ENCODE measurements at places on chromosomes 2 and 18.

- DNase-seq = no peak
- no peaks in the 10 kb centered on the region for H3K36me3 ChIP-seq
- H3K4me3 ChIP-seq = no peak overlapping the region
These were observed 1234.4 kb downstream of the CNTNAP5 start for GRCh38 chr2:125259451-125259850.

DNA sequence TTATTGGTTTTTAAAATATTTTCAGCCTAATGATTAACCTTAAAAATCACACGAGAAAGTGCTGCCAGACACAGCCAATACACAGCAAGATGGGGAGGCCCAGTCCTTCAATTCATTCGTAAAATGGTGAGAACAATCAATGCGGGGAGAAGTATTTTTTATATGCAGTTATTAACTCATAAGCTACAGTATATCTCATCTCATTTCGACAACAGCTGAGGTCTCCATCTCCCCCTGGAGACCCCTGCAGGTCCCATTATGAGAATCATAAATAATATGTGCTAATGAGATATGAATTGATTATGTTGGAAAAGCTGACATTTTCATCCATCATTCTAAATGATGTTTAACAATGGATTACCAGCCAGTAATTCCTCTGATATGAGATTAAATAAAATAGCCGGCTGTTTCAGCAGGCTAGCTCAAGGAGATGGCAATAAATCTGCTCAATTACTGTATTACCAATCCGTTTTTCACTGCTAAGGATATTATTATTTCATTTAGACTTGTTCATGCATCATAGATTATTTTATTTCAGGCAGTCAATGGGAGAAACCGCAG is 535.8 kb downstream of the GALR1 start:
- no peaks in the 10 kb centered on the region for H3K27me3 ChIP-seq
- DNase-seq = no peak
- no peak overlapping the region for H3K27ac ChIP-seq
- H3K4me1 ChIP-seq = no peaks in the 10 kb centered on the region
- H3K36me3 ChIP-seq = no peaks in the 10 kb centered on the region
- H3K4me3 ChIP-seq = no peak overlapping the region

DNA sequence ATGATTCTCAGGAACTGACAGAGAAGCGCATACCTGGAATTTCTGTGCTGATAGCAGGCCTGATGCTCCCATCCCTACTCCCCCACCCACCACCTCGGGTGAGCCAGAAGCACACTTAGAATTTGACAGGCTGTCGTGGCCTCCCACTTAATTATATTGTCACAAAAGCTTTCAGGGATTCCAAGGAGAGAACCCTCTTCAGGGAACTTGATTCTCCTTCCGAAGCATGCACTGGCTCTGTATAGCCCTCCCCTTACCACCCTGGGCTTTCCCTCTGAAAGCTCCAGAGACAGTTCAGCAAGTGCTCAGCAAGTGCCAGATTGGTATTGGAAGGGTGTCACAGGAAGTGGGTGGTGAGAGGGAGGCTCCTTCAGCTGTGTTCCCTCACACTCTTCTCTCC is 252.5 kb upstream of the SIX2 start:
- no peaks in the 10 kb centered on the region for H3K36me3 ChIP-seq
- no peak for DNase-seq
- no peaks in the 10 kb centered on the region for H3K27me3 ChIP-seq
- H3K27ac ChIP-seq = no peak overlapping the region
- no peak overlapping the region for H3K4me3 ChIP-seq
- no peaks in the 10 kb centered on the region for H3K4me1 ChIP-seq

DNA sequence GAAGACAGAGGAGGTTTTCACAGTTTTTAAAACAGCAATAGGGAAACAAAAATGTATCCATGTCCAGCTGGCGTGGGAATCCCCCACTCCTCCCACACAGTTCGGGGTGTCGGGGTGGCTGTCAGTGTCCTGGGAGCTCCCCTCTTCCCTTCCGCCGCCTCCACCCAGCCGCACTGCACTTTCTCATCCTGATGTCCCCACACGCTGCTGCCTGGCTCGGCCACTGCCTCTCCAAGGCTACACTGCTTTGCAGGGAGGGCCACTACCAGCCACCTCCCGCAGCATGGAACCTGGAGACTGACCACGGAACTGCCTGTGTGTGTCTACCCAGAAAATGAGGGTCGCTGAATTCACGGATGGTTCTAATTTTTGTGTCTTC is 138.7 kb upstream of the CTDP1 start:
- H3K27ac ChIP-seq = no peak overlapping the region
- H3K27me3 ChIP-seq = no peaks in the 10 kb centered on the region
- DNase-seq = no peak
- H3K4me1 ChIP-seq = no peaks in the 10 kb centered on the region
